ENCODE measurements at places on chromosomes 5 and 9. TPM values are rescaled to one million over a fixed set of nuclear protein-coding genes. Genes with fewer than 3 reads are reported as not detected.

DNA sequence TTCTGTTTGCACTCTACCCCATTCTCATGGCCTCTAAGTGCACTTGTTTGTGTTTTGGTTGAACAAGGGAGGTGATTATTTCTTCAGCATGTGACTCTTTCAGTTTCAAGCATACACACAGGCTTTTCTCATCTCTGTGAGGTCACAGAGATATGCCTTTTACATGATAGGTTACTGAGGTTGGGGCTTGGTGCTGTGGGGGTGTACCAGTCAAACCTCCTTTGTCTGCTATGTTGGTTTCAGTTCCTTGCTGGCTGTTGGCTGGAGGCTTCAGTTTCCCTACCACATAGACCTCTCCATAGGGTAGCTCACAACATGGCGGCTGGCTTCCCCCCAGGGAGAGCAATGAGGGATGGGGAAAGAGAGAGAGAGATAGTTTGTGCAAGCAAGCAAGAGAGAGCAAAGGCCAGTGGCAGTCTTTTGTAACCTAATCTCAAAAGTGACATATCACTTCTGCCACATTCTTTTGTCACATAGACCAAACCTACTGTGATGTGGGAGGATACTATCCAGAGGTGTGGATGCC lies 96.7 kb upstream of the SEMA6A start:
- no peak for DNase-seq

DNA sequence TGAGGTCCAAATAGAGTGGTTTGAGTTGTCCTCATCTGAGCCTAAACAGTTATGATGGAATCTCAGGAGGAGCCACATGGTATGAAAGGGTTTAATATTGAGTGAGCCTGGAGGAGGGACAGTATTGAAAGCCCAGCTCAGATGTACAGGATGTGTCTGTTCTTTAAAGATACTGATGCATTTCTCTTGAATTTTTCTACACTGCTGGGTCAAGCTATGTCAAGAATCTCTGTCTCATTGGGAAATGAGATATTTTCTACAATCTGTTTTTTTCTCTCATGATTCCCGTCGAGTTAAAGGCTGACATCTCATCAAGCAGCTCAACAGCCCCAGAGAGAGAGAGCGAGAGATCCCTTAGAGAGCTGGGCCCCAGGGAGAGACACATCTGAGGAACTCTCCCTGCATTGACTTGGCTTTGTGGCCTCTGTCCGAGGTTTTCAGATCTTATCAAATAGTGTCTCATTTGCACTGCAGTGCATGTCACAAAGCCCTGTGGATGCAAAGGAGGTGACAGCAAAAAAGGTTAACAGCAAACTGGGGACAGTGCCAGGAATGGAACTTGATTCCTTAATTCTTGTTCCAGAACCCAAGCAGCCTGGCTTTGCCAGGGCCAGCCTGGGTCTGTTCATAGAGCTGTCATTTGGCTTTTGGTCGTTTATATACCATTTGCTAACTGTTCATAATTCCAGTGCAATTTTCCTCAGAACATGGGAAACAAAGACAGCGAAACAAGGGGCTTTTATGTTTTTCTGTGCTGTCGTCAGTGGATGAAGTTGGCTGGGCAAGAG lies 19.0 kb upstream of the ACTBL2 start:
- peak; percentile 54 for DNase-seq

Gene SLC28A3
- 0.02 TPM for polyA plus RNA-seq

GRCh38 chr5:142000173-142000572 lies 12.7 kb downstream of the GNPDA1 start:
- DNase-seq: no peak

- peak; percentile 53 for DNase-seq
Measured at GRCh38 chr5:137833463-137833862, 34.2 kb upstream of the MYOT start.
